ENCODE measurements at places on chromosomes 7 and 10.

- no peak for DNase-seq
Observed at GRCh38 chr7:3134745-3135144, 91.1 kb upstream of the CARD11 start.

- DNase-seq: no peak
Observed at GRCh38 chr7:37206192-37206591, 242.5 kb downstream of the ELMO1 start.

- peak; percentile 77 for DNase-seq
Observed at GRCh38 chr7:23471106-23471859, 992 bp upstream of the IGF2BP3 start.

DNA sequence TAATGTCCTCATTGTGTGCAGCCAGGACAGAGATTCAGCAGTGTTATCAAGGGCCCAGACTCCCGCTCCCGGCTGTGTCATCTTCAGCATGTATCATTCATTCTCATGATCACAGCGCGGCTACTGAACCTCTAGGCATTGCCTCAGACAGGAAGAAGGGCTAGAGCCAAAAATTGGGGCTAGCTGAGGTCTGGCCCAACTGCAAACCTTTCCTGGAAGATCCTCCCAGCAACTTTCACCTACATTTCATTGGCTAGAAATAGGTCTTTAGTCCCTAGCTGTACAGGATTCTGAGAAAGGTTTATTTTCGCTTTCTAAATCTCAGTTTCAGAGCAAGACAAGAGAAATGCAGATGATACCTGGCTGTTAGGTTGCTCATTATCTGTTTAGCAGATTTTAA lies 81.9 kb downstream of the CREM start:
- DNase-seq: no peak

DNA sequence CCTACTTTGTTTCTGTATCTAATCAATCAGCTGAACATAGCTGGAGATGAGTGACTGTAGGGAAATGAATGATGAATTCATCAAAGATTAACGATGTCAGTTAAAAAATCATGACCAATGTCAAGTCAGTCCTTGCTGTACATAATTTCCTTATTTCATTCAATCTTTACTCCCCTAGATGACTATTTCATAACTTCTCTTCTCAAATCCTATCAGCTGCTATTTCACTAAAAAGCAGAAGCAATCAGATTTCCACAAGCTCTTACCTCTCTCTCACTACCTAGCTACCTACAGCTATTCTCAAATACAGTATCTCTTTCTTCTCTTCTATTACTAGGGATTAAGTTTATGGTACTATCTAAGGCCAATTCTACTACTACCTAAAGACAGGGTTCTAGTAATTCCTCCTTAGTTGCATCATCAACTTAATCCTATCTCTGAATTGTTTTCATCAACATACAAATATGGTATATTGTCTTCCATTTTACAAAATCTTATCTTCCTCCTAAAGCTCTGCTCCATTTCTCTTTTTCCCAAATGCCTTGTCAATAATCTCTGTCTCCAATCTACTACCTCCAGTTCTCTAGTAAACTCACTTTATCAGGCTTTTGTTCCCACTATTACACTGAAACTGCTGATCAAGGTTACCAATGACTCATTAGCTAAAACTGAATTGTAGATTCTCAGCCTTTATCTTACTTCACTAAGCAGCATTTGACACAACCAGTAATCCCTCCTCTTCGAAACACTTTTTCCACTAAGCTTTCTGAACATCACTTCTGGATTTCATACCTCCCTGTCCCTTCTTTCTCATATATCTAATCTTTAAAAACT lies 28.4 kb downstream of the JMJD1C start:
- no peak for DNase-seq

GRCh38 chr7:155324012-155324917 lies 26.6 kb downstream of the INSIG1 start:
- DNase-seq: no peak

GRCh38 chr10:78045237-78045636 lies 11.6 kb downstream of the RPS24 start:
- DNase-seq: no peak

- no peak for DNase-seq
Observed at GRCh38 chr7:123303926-123304325, 104.2 kb upstream of the SLC13A1 start.

GRCh38 chr10:87775766-87776165 lies 42.3 kb downstream of the ATAD1 start:
- DNase-seq: no peak

GRCh38 chr10:133079836-133080682 lies 7.7 kb upstream of the ADGRA1 start:
- peak; percentile 46 for DNase-seq

DNA sequence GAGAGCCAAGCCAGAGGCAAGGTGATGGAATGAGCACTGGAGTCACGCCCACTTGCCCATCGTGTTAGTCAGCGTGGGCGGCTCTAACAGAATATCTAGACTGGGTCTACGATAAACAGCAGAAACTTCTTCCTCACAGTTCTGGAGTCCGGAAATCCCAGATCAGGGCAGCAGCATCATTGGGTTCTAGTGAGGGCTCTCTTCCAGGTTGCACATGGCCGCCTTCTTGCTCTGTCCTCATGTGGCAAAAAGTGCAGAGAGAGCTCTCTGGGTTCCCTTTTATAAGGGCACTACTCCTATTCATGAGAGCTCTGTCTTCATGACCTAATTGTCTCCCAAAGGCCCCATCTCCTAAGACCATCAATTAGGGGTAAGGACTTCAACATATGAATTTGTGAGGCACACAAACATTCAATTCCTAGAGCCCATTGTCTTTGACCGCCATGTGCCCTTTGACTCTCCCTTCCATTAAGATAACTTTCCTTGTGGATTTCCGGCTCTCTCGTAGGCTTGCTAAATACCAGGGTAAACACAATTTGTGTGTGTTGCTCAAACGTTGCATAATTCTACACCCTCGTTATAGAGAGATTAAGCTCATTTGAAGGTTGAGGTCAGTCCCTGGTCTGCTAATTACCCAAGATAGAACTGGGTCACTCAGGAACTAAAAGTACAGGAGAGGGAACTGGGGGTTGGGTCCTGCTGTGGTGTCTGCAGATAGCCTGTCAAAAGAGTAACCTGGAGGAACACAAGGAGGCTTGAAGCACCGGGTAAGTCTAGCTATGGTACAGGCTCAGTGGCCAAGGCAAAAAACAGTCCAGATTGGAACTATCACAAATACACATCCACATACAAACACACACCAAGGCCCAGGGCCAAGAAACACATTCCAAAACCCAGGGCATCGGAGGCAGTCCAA lies 28.7 kb upstream of the USP6NL start:
- DNase-seq: no peak

DNA sequence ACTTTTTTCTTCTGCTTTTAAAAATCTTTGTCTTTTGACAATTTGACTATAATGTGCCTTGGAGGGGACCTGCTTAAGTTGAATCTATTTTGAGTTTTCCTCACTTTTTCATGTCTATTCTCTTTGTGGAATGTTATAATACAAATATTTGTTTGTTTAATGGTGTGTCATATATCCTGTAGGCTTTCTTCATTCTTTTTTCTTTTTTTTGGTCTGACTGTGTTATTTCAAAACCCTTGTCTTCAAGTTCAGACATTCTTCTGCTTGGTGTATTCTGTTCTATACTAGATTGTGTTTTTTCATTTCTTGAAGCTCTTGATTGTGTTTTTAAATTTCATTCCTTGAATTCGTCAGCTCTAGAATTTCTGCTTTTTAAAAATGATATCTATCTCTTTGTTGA lies 228.2 kb downstream of the STK31 start:
- DNase-seq: no peak

- DNase-seq: peak; percentile 56
Observed at GRCh38 chr7:29806995-29807841, 910 bp downstream of the WIPF3 start.

GRCh38 chr10:44858988-44859387 lies 52.1 kb upstream of the TMEM72 start:
- DNase-seq: no peak

GRCh38 chr7:35415411-35415822 lies 161.5 kb upstream of the TBX20 start:
- DNase-seq: no peak

- no peak for DNase-seq
Observed at GRCh38 chr10:121260377-121260776, 337.9 kb downstream of the FGFR2 start.

DNA sequence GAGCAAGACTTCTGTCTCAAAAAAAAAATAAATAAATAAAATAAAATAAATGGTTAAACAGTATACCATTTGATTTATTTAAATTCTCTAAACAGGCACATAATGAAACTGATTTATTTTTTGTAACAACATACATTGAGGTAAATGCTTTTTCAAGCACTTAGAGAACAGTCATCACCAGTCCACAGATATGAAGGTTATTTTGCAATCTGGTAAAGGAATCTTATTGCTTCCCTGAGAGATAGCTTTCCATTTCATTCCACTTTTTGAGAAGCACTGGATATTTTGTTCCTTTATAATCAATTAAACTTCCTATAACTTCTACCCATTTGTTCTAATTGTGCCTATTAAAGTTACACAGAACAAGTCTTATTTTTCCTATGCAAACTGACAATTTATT lies 5.2 kb downstream of the CEP55 start:
- no peak for DNase-seq

DNA sequence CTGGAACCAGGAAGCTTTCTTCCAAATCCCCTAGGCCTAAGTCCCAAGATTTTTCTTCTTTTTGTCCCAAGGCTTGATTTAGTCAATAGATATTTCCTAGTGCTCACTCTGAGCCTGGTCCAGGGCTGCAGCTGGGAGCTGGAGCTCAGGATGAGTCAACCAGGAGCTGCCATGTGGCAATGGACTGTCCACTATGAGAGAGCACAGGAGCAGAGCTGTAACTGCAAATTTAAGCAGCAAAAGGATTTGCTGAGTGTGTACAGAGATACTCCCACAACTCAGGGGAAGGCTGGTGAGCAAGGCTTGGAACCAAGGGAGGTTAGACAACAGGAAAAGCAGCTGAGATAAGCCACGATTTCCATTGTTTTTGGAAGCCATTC lies 92.1 kb upstream of the CXCL12 start:
- no peak for DNase-seq

DNA sequence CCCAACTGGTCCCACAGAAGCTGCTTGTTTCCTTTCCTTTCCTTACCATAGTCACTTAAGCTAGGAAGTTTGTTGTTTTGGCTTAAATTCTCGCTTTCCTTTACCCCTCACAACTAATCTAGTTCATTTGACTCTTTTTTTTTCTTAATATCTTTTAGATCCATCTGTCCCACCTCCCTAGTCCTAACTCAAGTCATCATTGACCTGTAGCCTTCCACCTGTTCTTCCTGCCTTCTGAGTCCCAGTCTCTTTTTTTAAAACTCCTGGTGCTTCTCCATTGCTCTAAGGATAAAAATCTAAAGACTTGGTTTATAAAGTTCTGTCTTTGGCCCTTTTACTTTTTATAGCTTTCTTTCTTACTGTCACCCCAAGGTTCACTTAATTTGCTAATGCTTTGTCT lies 47.6 kb downstream of the RALA start:
- DNase-seq: no peak

- no peak for DNase-seq
Observed at GRCh38 chr10:59179068-59179467, 2.6 kb downstream of the PHYHIPL start.

DNA sequence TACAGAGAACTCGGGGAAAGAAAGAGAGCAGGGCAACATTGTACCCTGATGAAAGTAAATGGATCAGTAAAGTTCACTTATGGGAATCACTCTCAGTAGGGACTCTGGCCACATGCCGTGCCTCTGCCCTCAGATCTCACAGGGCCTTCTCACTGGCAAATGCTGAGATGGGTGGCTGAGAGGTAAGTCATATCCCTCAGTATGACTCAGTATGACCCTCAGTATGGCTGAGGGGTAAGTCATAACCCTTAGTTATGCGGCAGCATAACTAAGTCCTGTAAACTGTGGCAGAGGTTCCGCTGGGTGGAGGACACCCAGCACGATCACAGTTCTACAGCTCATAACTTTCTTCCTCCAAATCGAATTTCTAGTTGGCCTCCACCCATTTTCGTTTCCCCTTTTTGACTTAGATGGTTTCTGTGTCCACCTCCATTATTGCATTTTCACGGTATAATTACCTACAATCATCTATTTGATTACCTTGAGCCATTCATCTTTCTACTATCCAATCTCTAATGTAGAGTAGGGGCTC lies 26.5 kb upstream of the WNT16 start:
- DNase-seq: no peak

- no peak for DNase-seq
Observed at GRCh38 chr7:38147005-38147404, 31.0 kb upstream of the STARD3NL start.

DNA sequence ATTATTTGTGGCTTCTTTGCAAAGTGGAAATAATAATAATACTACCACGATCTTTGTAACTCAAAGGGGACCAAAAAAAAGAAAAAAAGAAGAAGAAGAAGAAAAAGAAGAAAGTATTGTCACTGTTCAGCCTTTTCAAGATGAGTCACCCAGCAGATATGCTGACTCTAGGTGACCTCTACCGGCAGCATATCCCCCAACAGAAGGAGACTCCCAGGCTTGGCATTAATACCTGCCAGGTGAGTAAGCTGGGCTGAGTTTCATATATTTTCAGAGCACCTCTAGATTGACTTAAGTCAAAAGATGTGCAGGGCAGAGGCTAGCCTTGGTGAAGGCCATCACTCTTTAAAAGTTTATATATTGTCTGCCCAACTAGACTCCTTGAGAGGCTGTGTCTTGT lies 30.4 kb upstream of the GPR26 start:
- no peak for DNase-seq

DNA sequence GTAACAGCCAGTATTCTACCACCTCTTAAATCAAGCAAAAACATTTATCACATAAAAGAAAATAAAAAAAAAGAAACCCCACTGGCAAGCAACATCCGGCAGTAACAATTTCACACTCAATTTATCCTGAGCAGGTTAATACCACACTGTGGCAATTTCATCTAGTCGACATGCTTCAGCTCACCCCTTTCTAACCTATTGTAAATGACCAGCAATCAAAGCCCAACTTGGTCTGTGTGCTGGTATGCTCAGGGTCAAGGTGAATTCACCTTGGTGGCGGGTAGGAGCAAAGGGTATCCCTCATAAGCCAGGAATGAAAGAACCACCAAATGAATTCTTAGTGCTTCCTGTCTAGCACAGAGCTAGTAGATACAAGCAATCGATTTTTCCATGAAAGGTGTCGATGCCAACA lies 109.1 kb upstream of the AFAP1L2 start:
- no peak for DNase-seq

DNA sequence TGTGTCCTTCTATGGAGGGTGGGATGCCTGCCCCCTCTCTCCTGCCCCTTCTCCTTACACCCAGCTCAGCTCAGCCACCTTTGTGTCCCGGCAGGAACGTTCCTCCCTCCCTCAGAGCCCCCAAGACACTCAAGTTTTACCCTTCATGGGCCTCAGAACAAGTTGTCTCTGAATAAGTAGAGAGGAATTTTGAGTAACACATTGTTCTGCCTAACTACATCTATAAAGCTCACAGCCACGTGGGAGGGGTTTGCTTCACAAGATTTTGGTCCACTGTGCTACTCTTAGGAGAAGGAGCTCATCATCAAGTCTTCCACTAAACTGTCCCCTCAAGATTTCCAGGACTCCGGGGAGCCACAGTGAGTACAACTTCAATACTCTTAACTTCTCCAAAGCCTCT lies 51.6 kb upstream of the ZNF32 start:
- DNase-seq: no peak

Measured in right kidney (tissue), 9 donors.